ENCODE measurements at places on chromosomes 13 and 19.

DNA sequence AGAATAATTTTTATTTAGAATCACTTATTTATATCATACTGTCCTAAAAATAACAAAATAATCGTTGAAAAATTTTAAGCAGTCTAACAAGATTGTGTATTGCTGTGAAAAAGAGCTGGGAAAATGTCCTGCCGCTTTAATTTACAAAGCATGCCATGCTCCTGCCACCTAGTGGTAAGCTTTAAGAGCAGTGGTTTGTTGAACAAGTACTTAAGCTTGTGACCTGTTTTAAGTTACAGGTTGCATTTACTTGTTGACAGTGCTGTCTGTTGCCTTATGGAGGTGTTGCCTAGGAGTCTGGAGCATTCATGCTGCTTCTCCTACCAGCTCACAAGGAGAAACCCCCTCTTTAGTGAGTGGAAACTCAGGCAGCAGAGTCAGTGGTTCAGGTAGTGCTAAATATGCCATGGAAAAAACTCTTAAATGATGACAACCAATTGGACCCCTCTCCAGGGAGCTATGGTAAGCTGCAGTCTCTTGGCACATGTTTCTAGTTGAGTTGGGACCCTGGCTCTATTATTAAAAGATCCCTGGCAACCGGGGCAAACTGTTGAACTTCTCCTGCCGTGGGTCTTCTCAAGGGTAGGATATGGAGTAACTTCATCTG is 68.4 kb downstream of the SPATA13 start:
- DNase-seq = no peak

GRCh38 chr19:18161636-18162002 is 8.7 kb downstream of the PIK3R2 start:
- no peak for DNase-seq

DNA sequence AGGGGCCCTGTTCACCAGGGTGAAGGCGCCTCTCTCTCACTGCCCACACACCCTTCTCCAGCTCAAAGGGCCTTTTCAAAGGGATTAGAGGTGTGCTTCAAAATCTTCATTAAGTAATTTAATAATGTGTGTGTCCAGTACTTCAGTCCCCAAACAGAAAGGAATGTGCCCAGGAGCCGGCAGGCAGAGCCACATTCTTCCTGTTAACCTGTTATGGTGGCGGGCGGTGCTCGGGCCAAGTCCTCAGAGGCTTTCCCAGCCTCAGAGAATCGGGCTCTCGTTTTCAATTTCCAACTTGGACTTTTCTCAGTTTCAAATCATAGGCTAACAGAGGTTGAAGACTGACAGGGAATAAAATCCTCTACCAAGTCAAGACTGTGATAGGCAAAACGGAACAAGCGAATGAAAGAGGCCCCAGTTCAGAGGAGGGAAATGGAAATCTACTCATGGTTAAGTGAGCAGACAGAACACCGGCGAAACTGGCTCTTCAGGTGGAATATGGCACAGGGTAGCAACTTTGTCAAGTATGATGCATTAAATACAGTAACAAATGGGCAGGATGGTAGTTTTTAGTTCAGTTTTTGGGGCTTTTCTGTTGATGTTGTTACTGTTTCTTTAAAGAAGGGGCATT is 68.6 kb downstream of the FOXO1 start:
- DNase-seq = no peak

GRCh38 chr13:43021926-43022670 is 1.3 kb upstream of the DNAJC15 start:
- DNase-seq = no peak

GRCh38 chr19:2361246-2362045 is 1.4 kb downstream of the TMPRSS9 start:
- DNase-seq = no peak

GRCh38 chr19:31908080-31908479 is 437.3 kb upstream of the ZNF507 start:
- DNase-seq = no peak

Data from cortex of kidney (tissue), 1 donor.